ENCODE measurements at places on chromosomes 2 and 18.
A peak's percentile ranks its signal among the peaks of the same experiment; 100 is the strongest.

DNA sequence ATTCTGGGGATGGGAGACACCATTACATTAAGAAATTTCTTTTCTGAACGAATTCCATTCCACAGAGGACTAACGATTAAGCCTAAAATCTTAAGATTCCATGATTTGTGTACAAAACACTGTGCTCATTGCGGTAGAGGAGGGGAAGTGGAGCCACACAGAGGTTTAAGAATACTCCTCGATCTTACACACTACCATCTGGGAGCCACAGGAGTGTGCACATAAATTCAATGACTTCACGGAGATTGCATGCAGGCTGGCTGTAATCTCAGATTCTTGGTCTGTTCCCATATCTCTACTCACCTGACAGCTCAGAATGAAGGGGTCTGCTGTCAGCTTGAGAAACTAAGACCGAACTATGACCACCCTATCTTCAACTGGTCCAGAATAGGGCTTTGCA is 762 bp downstream of the VPS4B start:
- no peak for DNase-seq

DNA sequence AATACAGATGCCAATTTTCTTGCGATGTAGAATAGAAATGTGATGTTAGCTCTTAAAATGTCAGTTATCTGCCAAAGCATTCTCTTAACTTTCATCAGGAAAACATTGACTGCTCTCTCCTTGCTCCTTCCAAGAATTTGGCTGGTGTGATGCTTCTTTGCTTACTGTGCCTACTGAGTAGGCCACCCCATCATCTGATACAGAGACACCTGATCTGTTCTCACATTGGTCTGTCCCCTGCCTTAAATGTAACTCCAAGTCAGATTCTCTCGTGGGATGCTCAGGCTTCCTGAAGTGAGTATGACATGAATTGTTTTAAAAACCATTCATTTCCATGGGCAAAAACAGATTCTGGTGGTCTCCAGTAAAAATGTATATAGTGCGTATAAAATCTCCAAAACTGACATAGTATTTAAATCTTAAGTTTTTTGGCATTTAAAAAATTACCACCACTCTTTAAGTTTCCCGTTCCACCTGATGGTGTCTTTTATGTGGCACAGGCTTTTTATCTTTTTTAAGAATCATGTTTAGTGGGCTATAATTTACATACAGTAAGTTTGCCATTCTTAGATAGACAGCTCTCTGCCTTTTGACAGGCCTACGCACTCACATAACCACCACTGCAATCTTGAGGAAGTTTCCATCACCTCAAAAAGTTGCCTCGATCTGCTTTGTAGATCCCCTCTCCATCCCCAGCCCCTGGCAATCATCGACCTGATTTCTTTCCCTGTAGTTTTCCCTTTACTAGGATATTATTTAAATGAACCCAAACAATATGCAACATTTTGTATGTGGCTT is 36.6 kb downstream of the UBE2F start:
- no peak for DNase-seq

DNA sequence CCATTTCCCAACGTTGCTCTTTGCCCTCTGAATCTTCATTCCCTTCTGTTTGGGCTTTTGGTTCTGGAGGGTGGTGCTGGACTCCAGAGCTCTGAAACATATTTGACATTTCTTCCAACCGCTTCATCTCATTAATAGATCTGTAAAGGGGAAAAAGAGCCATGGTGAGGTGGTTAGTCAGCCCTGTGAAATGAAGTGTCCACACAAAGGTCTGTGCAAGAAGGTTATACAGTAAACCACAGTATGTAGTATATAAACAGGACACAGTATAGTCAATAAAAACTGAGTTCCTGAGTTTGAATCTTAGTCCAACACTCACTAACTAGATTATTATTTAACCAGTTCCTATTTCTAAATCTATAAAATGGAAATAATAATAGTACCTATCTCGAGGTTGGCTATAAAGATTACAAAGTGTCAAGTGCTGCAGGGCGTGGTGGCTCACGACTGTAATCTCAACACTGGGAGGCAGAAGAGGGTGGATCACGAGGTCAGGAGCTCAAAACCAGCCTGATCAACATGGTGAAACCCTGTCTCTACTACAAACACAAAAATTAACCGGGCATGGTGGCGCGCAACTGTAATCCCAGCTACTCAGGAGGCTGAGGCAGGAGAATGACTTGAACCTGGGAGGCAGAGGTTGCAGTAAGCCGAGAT is 13.1 kb downstream of the STARD7 start:
- no peak for DNase-seq

DNA sequence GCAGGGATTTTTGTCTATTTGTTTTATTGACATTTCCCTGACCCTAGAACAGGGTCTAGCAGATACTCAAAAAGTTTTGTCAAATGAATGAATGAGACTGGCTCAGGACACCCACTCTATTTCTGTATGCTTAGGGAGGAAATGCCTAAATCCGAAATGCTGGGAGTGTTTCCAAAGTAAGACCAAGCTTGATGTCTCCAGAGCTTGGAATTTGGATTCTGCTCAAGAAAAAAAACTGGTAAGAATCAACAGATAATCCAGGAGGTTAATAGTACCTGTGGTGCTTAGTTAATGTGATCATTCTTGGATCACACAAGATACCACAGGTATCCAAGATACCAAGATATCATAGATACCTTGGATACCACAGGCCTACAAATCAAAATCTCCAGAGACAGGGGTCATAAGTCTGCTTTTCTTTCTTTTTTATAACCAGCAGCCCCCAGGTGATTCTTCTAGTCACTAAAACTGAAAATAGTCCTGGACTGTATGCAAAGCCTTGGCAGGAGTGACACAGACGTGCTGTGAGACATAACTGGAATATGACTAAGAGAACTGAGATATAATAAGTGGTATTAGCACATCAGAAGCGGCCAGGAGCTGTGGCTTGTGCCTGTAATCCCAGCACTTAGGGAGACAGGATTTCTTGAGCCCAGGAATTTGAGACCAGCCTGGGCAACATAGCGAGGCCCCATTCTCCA is 39.9 kb upstream of the SP3 start:
- peak; percentile 51 for DNase-seq

GRCh38 chr2:74584088-74584645 is 29.6 kb downstream of the DOK1 start:
- no peak for DNase-seq

- no peak for DNase-seq
Observed at GRCh38 chr2:217610401-217610814, 392.4 kb downstream of the TNS1 start.

DNA sequence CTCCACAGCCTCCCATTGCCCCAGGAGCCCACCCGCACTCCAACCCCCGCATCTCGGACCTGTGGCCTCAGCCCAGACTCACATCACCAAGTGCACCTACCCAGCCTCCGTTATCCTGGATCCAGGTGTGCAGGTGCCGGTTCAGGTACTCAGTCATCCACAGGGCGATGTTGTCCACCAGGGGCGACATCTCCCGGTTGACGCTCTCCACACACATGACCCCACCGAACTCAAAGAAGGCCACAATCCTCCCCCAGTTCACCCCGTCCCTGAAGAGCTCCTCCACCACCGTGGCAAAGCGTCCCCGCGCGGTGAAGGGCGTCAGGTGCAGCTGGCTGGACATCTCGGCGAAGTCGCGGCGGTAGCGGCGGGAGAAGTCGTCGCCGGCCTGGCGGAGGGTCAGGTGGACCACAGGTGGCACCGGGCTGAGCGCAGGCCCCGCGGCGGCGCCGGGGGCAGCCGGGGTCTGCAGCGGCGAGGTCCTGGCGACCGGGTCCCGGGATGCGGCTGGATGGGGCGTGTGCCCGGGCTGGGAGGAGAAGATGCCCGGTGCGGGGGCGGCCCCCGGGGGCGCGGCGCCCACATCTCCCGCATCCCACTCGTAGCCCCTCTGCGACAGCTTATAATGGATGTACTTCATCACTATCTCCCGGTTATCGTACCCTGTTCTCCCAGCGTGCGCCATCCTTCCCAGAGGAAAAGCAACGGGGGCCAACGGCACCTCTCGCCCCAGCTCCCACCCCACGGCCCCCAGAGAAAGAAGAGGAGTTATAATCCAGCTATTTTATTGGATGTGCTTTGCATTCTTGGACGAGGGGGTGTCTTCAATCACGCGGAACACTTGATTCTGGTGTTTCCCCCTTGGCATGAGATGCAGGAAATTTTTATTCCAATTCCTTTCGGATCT is 1.3 kb downstream of the BCL2 start:
- no peak for DNase-seq

DNA sequence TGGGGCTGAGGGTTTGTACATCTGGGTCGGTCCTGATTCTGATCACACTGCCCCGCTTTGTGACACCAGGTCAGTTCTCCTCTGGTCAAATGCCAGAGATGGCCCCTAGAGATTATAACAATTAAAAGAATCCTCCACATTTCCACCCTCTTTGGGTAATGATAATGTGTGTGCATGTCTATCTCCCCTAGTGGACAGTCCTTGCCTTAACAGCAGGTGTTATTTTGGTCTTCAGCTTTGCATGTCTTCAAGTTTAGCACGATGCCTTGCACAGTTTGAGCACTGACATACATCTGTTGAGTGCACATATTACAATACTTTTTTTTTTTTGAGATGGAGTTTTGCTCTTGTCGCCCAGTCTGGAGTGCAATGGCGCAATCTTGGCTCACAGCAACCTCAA is 25.7 kb upstream of the COX7A2L start:
- no peak for DNase-seq

- DNase-seq: peak; percentile 84
Observed at GRCh38 chr2:64062840-64063239, 43.6 kb upstream of the VPS54 start.

DNA sequence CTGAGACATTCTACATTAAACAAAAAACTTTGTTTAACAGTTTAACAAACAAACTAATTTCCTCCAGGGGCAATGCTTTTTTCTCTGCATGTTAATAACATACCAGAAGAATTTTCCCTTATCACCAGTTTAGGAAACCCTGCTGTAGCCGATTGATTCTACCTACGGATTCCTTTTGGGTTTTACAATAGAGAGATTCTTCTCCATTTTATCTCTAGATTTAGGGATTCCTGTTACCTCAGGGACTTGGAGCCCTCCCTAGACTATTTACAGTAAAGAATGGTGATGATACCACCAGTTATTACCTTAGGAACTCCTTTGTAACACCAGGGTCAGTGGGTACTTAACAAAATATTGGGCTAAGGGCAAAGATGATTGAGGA is 5.3 kb upstream of the ERICH2 start:
- DNase-seq: no peak

GRCh38 chr2:37819186-37819585 is 105.9 kb upstream of the RMDN2 start:
- peak; percentile 94 for DNase-seq

DNA sequence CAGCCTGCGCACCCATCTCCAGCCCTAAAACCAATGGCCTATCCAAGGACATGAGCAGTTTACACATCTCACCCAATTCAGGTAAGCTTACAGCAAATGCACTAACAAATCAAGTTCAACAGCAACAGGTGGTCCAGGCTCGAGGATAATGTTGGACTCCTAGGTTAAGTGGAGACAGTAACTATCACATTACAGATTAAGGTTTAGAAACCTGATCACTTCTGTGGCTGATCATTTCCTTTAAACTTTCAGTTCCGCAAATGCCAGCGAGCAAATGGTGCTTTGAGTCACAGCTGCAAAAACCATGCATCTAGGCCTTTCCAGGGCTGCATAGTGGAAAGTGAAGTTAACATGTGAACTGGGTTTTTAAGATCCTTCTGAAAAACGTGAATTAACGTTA is 259.4 kb downstream of the GBX2 start:
- DNase-seq: peak; percentile 89

DNA sequence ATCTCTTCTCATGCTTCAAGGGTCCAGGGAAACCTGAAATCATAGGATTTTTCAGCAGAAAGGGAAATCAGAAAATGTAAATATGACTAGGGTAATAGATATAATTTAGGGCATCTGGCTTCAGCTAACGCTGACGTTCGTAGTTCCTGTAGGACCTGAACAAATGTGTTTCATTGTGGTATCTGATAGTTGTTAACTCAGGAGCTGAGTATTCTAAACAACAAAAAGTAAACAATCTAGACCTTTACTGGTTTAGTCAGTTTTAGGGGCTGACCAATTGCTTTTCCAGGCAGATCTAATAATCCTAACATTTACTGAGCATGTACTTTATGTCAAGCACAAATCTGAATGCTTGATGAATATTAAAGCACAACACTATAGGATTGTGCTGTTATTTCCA is 114.8 kb downstream of the GALNT1 start:
- no peak for DNase-seq

DNA sequence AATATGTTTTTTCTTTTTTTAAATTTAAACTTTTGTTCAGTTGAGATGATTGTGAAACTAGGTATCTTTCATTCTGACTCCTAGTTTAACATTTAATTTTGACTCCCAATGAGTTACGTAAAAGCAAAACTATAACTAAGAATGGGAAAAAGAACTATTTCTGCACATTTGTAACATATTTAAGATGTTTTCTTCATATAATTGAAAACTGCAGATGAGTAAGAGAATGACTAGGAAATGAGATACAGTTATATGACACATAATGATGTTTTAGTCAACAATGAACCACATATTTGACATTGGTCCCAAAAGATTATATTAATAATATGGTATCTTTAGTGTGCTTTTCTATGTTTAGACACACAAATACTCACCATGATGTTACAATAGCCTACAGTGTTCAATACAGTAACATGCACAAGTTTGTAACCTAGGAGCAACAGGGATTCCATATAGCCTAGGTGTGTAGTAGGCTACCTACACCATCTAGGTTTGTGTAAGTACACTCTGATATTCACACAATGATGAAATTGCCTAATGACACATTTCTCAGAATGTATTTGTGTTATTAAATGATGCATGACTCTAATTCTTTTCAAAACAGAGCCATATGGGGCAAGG is 12.6 kb downstream of the ERMN start:
- no peak for DNase-seq

DNA sequence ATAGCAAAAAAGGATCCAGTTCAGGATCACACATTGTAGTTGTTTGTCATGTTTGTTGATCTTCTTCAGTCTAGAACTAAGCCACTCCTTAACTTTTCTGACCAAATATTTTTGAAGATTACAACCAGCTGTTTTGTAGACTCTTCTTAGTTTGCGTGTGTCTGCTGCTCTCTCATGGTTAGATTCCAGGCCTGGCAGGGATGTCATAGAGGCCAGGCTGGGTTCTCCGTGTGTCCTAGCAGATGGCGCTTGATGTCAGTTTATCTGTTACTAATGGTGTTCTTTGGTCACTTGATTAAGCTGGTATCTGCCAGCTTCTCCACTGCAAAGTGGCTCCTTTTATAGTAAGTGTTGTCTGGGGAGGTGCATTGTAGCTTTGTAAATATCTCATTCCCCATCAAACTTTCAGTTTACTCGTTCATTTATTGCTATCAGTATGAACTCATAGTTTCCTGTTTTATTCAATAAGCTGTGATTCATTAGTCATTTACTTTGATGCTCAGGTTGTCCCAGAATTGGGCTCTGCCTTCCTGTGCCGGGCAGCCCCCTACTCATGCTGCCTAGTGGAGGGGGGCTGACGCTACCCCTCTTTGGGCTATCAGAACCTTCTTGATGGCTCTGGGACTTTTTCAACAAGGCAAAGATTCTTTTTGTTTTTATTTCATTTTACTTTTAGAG is 42.1 kb downstream of the GRHL1 start:
- DNase-seq: no peak

- DNase-seq: no peak
Observed at GRCh38 chr2:178422097-178422496, 28.9 kb downstream of the PRKRA start.

GRCh38 chr2:159936471-159936870 is 125.9 kb downstream of the PLA2R1 start:
- peak; percentile 48 for DNase-seq

GRCh38 chr18:77130229-77131099 is 2.1 kb downstream of the MBP start:
- no peak for DNase-seq

Measured in SJCRH30 (cell line).